ENCODE measurements at places on chromosomes 12 and 14.

DNA sequence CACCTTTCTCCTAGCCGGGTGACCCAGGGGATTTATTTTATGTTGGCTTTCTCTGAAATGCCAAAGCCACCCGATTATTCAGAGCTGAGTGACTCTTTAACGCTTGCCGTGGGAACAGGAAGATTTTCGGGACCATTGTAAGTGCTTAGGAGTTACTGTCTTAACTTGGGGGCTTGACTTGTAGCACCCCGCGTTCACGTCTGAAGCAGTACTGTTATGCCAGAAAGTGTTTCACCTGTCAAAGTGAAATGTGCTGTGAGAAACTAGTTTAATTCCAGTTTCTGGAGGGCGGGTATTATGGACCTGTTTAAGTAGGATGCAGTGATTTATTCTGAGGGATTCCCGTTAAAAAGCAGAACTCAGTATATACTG is 218 bp downstream of the LYSET start:
- DNase-seq: no peak

DNA sequence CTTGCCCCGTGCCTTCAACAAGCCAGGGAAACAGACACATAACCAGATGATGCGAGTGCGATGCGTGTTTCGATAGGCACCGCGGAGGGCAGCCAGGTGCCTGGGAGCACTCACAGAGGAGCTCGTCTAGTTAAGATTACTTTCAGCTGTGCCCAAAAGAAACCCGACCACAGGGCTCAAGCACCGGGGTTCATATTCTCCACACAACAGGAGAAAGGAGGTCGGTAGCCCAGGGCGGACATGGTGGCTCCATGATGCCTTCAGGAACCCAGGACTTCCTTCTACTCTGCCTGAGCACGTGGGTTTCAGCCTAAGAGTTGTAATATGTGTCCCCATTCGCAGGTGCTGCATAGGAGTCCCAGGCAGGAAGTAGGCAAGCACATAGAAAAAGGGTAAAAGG is 53.7 kb upstream of the DDX11 start:
- DNase-seq: no peak

GRCh38 chr14:78479127-78479780 is 309.1 kb downstream of the NRXN3 start:
- DNase-seq: no peak

DNA sequence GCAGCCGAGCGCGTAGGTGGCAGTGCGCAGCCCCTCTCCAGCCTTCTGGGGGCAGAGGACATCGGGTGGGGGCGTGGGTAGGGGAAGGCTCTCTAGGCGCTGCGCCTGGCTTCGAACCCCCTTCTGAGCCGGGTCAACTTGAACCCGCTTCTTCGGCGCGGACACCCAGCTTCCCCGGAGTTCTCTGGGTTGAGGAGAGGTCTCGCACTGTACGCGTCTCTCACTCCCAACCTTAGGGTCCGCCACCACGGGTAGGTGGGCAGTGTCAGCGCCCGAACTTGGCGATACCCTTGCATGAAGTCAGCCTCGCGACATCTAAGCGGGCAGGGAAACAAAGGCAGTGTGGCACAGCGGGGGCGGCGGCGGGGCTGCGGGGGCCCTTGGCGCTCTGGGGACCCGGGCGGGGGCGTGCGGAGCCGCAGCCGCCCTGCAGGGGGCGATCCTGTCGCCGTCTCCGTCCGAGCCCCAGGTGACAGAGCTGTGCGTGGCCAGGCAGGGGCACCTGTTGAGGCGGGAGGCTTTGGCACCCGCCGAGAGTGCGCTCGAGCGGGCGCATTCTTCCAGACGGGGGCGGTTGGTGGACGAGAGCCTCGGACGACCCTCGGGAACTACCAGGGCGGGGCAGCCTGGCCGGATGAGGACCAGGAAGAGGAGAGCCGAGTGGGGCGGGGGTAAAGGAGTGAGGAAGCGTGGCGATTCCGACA is 1.1 kb downstream of the GALNT16 start:
- no peak for DNase-seq

DNA sequence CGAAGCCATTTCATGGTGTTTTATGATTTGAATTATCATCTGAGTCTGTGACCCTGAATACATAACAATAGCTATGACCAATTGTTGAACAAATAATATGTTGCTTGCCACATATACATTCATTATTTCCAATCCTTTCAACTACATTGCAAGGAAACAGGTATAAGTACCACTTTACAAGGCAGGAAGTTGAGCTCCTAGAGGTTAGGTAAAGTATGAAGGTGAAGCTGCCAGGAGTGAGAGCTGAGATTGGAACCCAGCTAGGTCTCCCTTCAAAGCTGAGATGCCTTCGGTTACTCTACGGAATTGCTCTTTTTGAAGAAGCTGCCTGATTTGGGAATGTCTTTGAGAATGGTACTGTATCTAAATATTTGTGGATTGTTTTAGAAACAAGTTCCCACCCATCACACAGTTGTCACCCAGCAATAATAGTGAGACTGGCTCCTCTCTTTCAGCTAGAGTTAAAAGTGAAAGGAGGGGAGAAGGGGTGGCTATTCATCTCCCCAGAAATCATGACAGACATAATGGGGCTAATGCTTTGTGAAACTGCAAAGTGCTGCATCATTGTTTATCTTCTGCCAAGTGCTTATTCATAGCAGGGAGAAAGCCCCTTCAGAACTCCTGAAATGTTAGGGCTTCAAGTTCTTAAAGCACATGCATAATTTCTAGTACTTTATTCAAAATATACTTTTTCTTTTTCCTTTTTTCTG is 75.9 kb upstream of the AMIGO2 start:
- no peak for DNase-seq

DNA sequence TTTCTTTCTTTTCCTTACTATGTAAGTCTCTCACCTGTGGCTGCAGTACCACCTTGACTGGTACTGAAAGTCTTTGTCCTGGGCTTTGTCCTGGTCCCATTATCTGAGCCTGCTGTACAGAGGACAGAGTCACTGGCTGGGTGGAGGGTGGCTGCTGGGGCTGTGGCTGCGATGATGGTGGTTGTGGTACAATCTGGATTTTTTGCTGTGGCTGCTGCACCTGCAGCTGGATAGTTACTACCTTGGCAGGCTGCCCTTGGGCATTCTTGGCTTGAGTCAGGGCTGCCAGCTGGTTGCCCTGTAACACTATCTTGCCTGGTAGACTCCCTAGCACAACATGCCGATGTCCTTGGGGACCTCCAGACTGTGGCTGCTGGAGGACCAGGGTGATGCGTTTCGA is 27.0 kb downstream of the CHD8 start:
- DNase-seq: no peak

DNA sequence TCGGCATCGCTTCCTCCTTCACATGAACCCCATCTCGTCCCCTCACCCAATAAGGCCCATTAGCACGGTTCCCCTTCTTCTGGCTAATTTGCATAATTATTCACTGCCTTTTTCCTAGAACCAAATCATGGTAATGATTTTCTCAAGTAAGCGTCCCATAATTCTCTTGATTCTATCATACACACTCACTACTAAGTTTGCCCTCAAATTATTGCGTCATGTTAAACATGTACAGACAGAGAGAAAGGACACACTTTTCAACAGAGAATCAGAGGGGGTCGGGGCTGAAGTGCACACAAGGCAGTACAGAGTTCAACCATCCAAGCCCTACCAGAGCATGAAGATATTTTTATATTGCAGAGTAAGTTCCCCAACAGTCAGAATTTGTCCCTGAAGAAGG is 256.6 kb downstream of the FOXN3 start:
- DNase-seq: no peak

All from stimulated activated CD4-positive, alpha-beta T cell treated with anti-CD3 and anti-CD28 coated beads, Interleukin-15, amount 100 ng/mL, for 48 hours (primary cell).